Stimulated activated CD8-positive, alpha-beta memory T cell treated with anti-CD3 and anti-CD28 coated beads, Interleukin-4, amount 100 ng/mL, for 1 hour (primary cell): ENCODE measurements at places on chromosomes 13 and 19.

GRCh38 chr19:6232601-6233055 lies 47.1 kb downstream of the MLLT1 start:
- DNase-seq, result no peak

DNA sequence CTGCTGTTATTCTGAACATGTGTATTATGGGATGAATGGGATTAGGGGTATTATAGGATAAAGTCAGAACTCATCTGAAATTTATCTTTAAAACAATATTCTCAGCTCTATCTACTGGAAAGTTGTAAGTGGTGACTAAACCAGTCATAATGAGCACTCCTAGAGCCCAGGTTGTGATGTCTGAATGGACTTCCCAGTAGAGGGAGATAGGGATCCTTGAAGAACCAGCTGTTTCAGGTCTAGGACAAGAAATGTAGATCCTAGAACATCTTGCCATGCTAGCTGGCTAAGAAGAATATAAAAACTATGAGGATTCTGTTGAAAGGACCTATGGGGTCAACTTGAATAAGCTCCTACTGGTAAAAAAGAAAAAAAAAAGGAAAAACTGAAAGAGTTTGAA lies 310.8 kb downstream of the SLC7A1 start:
- DNase-seq, result no peak

DNA sequence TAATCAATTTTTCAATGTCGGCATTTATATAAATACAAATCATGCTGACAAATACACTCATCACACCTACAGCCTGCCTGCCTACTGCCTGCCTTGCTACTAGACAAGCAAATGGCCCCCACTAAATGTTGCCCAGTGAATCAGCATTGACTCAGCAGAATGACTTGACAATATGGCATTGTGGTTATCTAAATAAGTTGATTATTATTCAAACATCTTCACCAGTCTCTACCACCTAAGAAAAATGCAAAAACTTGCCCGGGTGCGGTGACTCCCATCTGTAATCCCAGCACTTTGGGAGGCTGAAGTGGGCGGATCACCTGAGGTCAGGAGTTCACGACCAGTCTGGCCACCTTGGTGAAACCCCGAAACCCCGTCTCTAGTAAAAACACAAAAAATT lies 296.1 kb downstream of the PCDH9 start:
- no peak for DNase-seq

- DNase-seq, result no peak
Measured at GRCh38 chr19:31595521-31595920, 246.3 kb upstream of the TSHZ3 start.

- DNase-seq, result no peak
Measured at GRCh38 chr13:31134039-31134711, 27.5 kb downstream of the HSPH1 start.

GRCh38 chr13:44541601-44542000 lies 34.5 kb downstream of the TSC22D1 start:
- no peak for DNase-seq

DNA sequence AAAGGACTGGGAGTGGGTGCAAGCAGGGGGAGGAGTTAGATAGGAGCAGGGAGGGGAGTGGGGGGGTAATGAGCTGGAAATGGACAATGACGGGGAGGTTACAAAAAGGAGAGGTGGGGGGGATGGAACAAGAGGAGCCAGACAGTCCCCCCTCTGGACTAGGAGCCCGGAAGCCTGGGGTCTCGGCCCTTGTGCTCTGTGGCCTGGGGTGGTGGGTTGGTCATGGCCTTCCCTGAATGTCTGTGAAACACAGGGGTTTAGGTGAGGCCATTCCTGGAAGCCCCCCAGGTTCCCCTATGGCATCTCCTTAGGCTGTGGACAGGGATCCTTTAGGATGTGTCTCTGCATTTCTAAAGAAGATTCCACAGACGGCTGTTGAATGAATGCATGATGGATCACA lies 12.1 kb downstream of the KCNC3 start:
- DNase-seq, result no peak

DNA sequence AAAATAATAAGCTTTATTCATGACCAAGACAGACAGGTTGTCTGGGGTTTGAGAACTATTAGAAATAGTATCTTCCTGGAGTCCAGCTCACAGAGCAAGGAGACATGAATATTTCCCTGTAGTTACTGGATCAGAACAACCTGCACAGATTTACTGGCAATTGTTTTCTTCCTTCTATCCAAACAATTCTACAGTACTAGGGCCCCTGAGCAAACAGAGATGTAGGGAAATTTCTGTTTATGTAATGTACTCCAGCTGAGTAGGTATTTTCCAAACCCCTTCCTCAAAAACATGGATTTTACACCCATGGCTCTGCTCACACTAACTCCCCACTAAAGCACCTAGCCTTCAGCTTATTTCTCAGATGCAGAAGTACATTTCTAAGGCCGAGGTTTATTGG lies 557.6 kb downstream of the GPC6 start:
- no peak for DNase-seq

DNA sequence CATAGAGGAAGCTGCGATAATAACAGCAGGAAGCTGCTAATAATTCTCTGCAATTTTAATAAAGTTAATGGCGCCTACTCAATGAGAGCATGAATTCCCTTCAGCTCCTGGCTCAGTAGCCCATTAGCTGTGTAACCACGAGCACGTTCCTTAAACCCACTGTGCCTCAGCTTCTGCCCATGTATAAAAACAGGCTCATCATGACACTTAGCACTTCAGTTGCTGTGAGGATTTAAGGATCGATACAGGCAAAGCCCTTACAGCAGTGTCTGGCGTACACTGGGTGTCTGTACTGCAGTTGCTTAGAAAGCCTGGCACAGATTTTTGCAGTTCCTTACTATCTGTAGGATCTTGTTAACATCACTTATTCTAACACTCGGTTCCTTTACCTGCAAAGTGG lies 673.4 kb upstream of the ARGLU1 start:
- no peak for DNase-seq

- DNase-seq, result no peak
Measured at GRCh38 chr19:3609779-3610719, 3.4 kb upstream of the TBXA2R start.

DNA sequence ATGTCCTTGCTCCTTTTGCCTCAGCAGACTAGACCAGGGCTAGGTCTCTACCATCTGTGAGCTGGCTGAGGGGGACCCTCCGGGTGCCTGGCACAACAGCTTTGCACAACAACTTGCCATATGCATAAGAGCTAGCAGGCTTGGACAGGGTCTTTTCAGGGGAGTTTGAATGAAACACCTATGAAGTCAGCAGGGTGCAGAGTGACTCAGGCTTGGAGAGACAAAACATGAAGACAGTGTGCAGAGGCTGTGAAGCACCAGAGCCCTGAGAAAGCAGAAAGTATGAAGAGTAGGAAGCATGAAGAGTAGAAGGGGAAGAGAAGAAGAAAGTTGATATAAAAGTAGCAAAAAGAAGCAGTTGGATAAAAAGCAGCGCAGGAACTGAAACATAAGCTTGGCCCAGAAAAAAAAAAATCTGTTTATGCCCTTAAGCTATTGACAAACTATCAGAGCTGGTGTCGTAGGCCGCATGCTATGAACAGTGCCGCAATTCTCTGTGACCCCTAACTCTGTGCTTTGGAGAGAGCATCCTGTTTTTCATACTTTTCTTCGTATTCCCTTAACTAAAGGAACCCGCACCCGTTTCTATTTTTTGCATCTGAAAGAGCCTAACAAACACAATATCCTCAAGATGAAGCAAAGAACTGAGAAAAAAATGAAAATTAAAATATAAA lies 52.7 kb upstream of the FAM216B start:
- DNase-seq, result no peak

DNA sequence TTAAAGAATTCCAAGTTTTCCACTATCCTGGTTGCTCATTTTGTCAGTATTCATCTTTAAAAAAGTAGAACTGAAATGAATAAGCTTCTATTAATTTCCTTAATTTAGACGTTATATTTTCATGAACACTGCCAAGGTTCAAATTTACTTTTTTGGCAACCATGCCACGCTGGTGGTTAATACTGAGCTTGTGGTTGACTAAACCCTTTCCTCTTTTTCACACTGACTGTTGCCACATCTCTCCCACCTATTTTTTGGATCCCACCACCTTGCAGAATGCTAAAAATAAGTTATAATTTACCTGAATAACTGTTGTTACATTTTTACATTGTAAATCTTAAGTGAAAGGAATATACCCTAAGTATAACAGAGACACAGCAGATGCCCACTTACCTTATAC lies 45.0 kb downstream of the FLT3 start:
- DNase-seq, result no peak
